Stimulated activated CD4-positive, alpha-beta T cell treated with anti-CD3 and anti-CD28 coated beads, Interleukin-4, amount 100 ng/mL, for 48 hours (primary cell): ENCODE measurements at places on chromosomes 7 and 10.

- DNase-seq, result no peak
These were observed 3.0 kb upstream of the EPHB6 start for GRCh38 chr7:142851919-142852318.

GRCh38 chr7:105876964-105877601, 684 bp upstream of the ATXN7L1 start:
- DNase-seq, result no peak

DNA sequence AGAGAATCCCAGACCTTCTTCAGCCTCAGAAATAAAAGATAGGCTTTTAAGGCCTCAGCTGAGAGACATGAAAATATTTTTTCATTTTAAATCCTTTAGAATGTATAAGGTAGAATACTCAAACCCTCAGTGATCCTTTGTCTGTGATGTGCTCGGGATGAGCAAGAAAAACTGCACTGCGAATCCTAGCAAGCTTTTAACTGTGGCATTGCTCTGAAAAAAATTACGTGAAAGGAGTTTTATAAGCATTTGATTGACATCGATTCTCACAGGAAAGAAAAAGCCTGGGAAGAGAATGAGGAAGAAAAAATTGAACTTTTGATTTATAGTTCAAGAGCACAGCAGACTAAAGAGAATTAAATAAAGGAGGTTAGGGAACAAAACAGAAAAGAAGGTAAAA, 120.0 kb downstream of the TMEM168 start:
- DNase-seq, result no peak

GRCh38 chr7:522071-522950, 2.7 kb upstream of the PDGFA start:
- DNase-seq, result no peak

DNA sequence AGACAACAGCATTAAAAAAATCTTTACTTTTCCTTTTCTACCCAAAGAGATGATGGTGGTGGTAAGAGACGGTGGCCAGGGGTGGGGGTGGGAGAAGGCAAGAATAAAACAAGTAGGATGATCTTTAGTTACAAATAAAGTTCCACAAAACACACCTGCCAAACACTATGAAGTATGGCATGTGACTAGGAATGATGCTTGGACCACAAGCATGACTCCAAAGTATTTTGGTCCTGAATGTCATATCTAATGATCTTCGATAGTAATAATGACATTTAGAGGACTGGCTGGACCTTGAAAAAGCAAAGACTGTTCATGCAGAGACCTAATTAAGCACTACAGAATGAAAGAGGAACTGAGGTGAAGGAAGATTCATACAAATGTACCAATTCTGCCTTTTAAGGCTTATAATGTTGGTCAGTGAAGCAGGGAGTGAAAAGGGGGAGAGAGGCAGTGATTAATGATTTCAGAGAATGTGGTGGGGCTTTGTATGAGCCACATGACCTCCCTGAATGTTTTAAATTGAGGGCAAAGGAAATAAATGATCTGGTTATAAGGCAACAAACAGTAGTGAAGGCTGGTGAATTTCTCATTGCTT, 29.6 kb upstream of the DKK1 start:
- no peak for DNase-seq
